ENCODE measurements at places on chromosomes 7 and 10.
A peak's percentile ranks its signal among the peaks of the same experiment; 100 is the strongest.

GRCh38 chr10:34063592-34063991 is 729.1 kb upstream of the NRP1 start:
- no peak for DNase-seq

DNA sequence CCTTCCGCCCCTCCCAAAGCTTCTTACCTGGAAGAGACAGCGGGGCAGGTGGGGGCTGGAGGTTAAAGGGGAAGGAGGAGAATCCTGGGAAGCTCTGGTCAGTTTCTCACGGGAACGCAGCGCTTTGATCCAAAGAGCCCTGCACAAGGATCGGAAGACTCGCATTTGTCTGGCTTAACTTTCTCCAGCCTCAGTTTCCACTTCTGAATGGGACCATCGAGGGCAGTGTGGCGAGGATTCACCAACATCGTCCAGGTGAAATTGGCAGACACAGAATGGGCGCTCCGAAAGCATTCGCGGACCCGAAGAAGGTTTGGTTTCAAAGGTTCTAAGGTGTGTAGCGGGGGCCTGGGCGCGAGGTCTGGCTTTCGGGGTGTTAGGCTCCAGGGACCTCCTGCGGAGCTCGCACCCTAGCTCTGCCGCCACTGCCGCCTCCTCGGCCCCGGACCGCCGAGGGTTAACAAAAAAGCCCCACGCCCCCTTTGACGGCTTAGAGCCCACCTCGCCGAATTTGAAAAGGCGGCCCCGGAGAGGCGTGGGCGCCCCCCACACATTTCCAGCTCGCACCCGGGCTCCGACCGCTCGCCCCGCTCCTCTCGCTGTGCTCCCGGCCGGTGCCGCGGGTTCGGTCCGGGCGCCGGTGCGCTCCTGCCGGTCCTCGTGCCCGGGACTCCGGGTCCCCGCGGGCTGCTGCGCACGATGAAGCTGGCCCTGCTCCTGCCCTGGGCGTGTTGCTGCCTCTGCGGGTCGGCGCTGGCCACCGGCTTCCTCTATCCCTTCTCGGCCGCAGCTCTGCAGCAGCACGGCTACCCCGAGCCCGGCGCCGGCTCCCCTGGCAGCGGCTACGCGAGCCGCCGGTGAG is at the start of gene COL26A1:
TSS of gene COL26A1 (plus strand) at position 542 of the 862 bp plus-strand sequence. CDS start at position 700, 158 bp downstream.
- no peak for DNase-seq

DNA sequence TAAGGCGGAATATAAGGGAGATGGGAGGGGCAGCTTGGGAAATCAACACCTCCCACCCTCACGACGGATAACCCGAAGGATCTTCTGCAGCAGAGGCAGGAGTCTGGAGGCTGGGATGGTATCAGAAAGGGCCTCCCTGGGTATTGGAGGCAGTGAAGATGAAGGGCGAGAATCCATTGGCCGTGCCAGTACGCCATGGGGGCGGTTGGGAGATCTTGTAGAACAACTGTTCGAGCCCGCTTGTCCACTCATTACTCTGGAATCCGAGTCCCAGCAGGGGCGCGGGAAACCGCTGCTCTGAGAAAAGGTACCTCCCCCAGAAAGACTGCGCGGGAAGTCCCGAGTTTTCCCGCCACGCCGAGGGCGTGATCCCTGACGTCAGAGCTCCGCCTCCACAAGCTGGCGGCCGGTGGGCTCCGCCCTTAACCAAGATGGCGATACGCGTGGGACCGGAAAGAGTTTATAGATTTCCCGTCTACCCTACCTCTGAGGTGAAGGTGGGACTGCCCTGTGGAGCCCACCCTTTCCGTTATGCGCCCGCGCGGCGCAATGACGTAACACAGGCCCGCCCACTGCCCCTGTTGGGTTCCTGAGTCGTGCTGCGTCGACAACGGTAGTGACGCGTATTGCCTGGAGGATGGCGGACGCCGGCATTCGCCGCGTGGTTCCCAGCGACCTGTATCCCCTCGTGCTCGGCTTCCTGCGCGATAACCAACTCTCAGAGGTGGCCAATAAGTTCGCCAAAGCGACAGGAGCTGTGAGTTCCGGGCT is at the start of gene NOLC1:
TSS of gene NOLC1 (plus strand) at position 616 of the 771 bp plus-strand sequence. CDS start at position 638, 22 bp downstream.
- DNase-seq: peak; percentile 99

GRCh38 chr7:150443793-150444540 is 6.5 kb upstream of the GIMAP8 start:
- DNase-seq: no peak

DNA sequence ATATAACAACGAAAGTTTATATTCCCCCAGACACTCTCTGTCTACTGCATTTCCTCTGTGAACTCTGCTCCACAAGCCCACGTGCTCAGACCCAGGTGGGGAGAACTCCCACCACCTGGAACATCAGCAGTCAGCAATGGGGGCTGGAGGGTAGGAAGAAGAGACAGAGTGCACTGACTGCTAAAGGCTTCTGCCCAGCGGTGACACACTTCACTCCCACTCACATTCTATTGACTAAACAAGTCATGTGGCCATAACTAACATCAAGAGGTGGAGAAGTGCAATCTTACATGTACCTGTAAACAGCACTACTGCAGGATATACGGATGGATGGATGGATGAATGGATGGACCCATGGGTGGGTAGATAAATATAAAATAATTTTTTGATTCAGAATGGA is 122.2 kb downstream of the MPP7 start:
- DNase-seq: no peak

GRCh38 chr10:73868655-73869195 is 5.6 kb downstream of the CAMK2G start:
- DNase-seq: no peak

GRCh38 chr7:130365088-130365487 is 15.2 kb upstream of the CPA1 start:
- no peak for DNase-seq

DNA sequence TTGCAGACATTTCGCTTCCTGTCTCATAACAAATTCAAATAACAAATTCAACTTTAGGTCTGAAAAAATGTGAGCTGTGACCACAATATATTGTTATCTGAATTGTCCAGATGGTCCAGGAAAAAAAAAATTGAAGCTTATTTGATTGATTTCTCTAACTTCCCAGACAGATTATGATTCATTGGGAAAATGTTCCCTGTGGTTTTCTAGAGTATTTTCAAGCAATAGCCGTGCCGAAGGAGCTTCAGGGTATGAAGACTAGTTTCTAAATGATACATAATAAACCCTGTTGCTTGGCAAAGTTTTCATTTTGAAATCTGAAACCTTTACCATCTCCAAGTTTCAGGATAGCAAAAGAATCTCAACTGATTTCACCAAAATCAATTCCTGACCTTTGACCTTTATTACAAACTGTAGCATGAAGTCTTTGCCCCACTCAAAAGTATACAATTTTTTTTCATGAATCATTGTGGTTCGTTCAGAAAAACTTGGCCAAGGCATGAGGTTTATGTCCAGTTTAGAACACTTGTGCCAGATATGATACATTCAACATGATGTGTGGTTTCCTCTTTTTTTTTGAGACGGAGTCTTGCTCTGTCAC is 109.9 kb downstream of the JCAD start:
- no peak for DNase-seq

DNA sequence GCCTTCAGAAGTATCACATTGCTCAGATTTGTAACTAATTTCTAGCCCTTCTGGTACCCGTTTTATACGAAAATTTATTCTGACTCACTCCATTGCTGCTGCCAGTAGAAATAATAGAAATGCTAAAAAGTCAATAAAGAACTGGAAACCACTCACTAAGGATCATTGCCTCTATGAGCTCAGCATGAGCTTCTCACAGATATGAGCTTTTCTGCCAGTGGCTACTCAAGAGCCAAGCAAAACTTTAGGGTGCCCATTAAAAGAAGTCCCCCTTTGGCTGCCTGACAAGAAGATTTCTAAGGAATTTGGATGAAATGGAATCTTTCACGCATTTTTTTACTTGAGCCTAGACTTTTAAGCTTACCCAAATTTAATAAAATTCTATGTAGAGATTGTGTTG is 52.5 kb downstream of the GPR37 start:
- DNase-seq: no peak

DNA sequence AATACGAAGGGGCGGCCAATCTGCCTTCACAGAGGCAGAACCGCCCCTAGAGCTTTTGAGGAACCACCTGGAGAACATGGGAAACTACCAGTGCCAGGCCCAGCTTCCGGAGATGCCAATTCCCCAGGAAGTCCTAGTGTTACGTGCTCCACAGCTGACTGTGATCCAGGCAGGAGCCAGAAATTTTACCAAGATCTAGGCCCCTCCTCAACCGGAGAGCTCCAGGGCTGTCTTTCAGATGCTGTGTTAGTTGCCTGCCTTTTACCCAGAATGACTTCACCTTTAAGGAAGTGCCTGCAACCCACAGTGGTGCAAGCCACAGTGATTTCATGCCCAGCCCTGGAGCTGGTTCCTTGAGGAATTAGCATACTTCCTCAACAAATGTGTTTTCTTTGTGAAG is 62.9 kb downstream of the ELMO1 start:
- no peak for DNase-seq

- DNase-seq: no peak
Observed at GRCh38 chr7:82506702-82507101, 63.1 kb upstream of the CACNA2D1 start.

DNA sequence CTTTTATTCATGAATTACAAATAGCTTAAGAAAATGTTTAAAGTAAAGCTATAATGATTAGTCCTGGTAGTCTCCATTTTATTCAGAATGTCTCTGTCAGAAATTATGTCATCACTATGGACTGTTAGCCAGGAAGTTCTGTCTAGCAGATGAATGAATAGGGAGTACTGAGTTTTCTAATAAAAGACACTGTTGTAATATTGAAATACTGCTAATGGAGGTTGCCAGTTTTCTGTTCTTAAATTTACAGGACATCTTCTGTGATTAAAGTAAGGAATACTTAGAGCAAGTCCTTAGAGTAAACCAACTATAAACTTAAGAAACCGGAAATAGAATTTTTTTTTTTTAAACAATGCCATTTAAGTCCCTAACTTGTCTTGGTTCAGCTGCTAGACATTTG is 309.8 kb downstream of the ADK start:
- no peak for DNase-seq

- DNase-seq: no peak
Observed at GRCh38 chr10:15225511-15225910, 57.0 kb upstream of the NMT2 start.

DNA sequence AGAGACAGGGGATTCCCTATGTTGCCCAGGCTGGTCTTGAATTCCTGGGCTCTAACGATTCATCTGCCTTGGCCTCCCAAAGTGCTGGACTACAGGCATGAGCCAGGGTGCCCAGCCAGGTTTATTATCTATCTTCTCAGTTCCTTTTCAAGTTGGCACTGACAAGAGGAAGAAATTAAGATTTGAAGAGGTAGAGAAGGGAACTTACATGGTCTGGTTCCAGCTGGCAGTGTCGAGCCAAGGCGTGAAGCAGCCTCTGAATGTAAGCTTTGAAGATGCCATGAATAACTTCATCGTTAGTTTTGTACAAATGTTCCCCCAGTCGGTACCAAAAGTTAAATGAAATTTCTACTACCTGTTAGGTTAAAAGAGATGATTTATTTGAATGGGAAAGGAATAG is 57.7 kb downstream of the TNPO3 start:
- no peak for DNase-seq

- DNase-seq: no peak
Observed at GRCh38 chr7:14999331-14999730, 96.8 kb upstream of the DGKB start.

DNA sequence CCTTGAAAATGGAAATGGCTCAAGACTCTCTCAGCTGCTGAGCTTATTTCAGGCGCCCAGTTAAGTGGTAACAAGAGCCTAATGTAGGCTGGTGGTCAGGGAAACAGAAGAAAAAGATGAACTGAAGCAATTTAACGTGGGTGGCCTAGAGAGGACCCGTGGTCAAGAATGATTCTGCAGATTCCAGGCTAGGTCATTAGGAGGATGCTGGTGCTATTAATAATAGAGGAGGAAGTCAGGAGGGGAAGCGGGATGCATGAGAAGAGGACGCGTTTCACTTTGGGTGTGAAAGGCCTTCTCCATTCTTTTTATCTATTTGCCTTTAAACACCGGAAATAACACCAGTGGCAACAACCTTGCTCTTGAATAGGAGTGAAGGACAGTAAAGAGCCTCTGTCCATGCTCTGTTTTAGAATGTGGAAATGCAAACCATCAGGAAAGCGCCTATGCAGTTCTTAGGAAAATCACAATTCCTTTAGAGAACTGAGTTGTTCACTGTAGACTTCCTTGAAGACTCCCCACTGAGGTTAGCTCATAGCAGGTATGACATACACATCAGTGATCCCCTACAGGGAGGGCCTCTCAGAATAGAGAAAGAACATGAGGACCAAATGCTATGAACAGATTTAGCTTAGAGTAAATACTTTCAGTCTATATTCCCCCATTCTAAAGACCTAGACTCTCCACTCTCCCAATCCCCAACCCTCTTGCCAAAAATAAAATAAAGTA is 8.6 kb downstream of the LIPA start:
- DNase-seq: no peak

GRCh38 chr7:100429637-100430492 is at the start of gene MEPCE:
Gene MEPCE (plus strand): TSS chr7:100429831. CDS start chr7:100430019, 188 bp downstream.
- peak; percentile 99 for DNase-seq

DNA sequence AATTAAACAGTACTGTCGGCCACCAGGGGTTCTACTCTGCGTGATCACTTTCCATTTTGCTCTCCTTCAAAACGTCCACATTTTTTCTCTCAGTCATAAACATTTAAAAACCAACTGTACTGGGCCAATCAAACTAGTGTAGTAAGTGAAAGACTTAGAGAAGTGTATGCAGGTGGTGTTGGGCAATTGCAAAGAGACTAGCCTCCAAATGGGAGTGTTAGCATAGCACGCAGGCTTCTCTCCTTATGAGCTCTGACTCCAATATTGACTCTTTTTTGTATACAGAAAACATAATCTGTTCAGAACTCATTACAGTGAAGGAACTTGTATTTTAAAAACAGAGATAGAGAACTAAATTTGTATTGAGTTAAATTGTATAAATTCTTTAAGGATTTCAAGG is 150.6 kb downstream of the SDK1 start:
- no peak for DNase-seq

DNA sequence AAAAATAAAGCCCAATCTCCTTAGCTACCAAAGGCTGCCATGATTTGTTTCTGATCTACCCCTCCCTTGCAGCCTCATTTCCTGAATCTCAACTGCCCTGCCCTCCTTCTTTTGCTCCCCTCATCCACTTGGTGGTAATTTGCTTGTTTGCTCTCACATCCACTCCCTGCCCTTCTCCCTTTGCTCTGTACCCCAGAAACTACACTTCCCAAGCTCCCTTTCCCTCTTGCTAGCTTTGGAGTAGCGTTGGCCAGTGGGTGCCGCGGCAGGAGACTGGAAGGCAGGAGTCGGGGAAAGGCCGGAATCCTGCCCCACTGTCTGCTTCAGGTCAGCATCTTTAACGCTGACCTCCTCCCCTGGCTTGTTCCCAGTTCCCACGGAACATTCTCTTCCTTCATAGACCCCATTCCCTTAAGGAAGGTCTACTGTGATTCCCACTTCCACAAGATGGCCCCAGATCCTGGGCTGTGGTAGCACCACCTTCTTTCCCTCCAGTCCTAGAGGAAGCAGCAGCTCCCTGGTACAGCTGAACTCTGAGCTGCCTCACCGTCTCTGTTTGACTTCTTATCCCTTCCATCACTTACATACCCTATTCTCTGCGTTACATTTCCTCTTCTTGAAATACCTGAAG is 79.1 kb downstream of the PIK3CG start:
- no peak for DNase-seq

All from activated T-cell treated with anti-CD3 and anti-CD28 coated beads for 1 hour (primary cell).